Spinal cord (tissue), 10 donors: ENCODE measurements at places on chromosomes 16 and 17.

DNA sequence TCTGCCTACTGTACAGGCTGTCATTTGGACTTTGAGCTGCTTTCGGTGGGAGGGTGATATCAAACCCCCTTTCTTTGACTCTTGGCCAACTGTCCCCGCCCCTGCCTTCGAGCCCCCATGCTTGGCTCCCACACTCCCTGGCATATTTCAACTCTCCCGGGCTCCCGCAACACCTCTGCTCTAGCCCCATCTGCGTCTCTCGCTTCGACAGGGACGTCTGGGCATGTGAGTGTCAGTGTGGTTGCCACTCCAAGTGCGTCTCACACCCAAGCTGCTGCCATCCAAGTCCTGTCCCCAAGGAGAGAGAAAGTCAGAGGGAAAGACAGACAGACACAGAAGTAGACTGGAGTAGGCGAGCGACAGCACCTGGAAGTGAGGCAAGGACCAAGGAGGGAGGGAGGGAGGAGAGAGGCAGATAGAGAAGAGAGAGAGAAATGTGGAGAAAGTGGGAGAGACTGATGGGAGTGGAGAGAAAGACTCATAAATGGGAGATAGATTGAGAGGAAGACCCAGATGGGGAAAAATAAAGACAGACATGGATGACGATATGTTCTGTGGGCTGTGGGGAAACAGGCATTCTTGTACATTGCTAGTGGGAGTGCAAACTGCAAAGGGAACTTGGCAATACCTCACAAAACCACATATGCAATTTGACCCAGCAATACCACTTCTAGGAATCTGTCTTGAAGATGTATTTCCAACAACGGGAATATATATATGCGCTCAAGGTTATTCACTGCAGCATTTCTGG is 11.8 kb downstream of the STARD3 start:
- no peak overlapping the region for H3K4me3 ChIP-seq
- H3K27me3 ChIP-seq, result no peaks in the 10 kb centered on the region
- H3K27ac ChIP-seq, result no peak overlapping the region
- DNase-seq, result no peak
- peaks cover 21% of the 10 kb centered on the region for H3K36me3 ChIP-seq

DNA sequence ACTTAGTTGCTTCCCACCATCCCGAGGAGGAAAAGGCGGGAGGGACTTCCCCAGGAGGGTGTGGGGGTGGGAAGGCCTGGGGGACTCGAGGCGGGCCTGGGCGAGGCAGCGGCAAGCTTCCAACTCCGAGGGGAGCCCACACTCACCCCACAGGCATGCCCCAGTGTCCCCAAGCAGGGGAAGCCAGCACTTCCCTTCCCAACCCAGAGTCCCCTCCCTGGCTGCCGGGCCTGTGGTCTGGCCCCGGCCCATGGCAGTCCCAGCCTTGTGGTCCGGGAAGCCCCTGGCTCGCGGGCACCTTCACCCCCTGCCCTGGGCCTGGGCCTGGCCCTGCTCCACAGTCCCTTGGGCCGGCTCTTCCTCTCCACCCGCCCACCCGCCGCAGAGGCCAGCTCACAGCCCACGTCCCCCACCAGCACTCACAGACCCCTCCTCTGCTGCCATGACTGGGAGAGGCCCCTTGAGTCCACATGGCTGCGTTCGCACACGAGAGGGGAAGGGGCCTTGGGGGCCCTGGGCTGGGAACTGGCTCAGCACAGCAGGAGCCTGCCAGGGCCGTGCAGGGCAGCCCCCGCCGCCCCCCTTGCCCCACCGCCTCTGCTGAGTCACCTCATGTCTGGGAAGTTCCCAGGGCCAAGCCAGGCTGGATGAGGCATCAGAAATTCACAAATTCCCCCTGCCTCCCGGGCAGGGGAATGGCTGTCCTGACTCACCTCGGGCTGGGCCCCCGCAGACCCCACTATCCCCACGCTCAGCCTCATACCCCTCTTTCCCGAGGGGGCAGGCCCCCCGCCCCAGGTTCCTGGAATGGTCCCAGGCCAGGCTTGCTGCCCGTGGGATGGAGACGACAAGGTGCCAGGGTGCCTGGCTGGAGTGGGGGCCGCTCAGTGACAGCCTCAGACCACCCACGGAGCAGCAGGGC is 27.8 kb downstream of the BAHCC1 start:
- H3K4me3 ChIP-seq, result no peak overlapping the region
- no peak overlapping the region for H3K27ac ChIP-seq
- DNase-seq, result peak; percentile 66
- H3K4me1 ChIP-seq, result peaks cover 80% of the 10 kb centered on the region

DNA sequence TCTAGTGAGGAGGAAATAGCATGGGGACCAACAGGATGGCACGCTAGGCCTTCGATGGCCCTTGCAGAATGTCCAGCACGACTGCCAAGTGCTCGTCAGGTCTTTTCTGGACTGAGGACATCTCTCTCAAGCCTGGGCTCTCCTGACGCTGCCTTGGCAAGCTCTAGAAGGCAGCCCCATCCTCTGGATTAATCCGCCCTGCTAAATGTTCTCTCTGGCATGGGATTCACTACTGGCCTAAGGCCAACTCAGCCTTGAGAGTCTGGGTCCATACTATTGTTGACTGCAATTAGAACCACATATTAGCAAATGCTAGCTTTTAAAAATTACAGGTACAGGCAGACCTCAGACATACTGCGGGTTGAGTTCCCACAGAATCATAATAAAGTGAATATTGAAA is 2.5 kb upstream of the CEP295NL start:
- DNase-seq, result no peak
- H3K27ac ChIP-seq, result no peak overlapping the region
- peaks cover 34% of the 10 kb centered on the region for H3K36me3 ChIP-seq
- no peaks in the 10 kb centered on the region for H3K27me3 ChIP-seq

- H3K36me3 ChIP-seq, result peaks cover 3% of the 10 kb centered on the region
- no peak overlapping the region for H3K27ac ChIP-seq
- no peak overlapping the region for H3K4me3 ChIP-seq
- DNase-seq, result no peak
These were observed 4.9 kb downstream of the MYLK3 start for GRCh38 chr16:46743232-46743719.

DNA sequence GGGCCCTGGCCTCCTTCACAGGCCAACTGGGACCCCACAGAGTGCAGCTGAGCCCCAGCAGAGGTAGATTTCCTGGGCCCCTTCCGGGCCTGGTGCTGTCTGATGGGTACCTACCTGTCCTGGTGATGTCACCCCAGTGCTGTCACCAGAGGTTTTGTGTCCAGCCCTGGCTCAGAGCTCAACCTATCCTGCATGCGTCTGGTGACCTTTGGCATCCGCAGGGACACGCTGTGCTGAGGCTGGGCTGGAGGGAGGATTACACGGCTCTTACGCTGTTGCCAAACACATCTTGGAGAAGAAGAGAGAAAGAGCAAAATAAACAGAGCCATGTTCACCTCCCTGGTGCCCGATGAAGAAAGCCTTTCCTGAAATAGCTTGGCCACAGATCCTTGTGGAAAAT is 70.6 kb upstream of the MED9 start:
- no peak for DNase-seq
- H3K4me3 ChIP-seq, result no peak overlapping the region
- peaks cover 26% of the 10 kb centered on the region for H3K4me1 ChIP-seq

DNA sequence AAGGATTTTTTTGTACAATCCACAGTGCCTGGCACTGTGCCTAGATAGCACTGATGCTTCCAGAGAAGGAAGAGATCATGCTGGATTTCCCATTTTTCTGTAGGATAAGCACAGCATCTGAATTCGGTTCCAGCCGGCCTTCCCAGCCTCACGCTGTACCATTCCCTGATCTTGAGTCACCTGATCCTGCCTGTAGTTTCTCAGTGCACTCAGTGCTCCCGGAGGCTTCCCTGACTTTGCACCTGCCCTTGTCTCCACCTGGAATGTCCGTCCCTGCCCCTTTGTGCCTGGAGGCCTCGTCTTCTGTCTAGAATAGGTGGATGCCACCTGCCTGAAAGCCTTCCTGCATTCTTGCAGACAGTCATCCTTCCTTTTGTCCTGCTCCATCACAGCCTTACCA is 179.9 kb downstream of the CCDC182 start:
- no peak overlapping the region for H3K4me3 ChIP-seq
- no peaks in the 10 kb centered on the region for H3K27me3 ChIP-seq
- no peak for DNase-seq
- peaks cover 58% of the 10 kb centered on the region for H3K4me1 ChIP-seq
- H3K27ac ChIP-seq, result peak overlapping the region; percentile 15

GRCh38 chr16:35182943-35183550 is 1723.6 kb downstream of the TP53TG3F start:
- H3K27ac ChIP-seq, result no peak overlapping the region
- no peaks in the 10 kb centered on the region for H3K27me3 ChIP-seq
- H3K36me3 ChIP-seq, result no peaks in the 10 kb centered on the region
- H3K4me3 ChIP-seq, result no peak overlapping the region

DNA sequence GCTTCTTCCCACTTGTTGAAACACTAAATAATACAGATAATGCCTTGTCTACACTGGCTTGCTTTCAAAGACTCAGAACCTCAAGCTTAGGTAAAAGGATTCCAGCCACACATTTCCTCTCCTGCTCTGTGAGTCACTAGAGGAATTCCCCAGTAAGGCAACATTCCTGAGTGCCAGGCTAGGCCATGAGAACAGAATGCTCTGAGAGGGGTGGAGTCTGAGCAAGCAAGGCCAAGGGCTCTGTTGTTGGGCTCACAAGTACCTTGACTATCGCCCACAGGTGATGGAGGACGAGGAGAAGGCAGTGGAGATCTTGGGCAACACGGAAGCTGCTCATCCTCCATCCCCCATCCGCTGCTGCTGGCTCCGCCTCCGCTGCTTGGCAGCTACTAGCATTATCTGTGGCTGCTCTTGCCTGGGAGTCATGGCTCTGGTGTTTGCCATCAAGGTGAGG is 6.7 kb upstream of the PHKG2 start:
- H3K36me3 ChIP-seq, result peaks cover 62% of the 10 kb centered on the region
- no peaks in the 10 kb centered on the region for H3K27me3 ChIP-seq
- H3K27ac ChIP-seq, result no peak overlapping the region
- no peak for DNase-seq

DNA sequence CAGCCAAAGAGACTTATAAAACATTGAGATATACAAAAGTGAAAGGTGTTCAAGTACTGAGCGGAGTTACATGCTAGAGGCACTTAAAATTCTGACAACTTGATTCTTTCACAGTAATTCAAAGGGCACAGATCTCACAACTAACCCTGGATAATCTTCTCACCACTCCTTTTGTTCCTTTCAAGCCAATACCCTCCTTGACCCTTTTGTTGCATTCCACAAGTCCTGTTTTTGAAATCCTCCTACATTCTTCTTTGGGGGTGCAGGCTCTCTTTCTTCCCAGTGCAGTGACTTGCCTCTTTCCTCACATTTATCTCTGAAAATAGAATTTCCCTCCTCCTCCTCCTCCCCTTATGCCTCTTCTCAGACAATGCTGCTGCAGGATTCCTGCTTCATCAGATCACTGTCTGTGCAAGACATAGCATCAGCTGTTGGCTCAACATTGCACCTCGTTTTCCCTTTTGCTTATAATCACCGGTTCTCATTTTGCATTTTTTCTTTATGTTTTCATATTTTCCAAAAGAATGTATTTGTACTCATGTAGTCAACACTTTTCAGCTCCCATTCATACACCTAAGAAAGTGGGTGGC is 199.3 kb downstream of the CDH8 start:
- no peaks in the 10 kb centered on the region for H3K27me3 ChIP-seq
- no peak overlapping the region for H3K27ac ChIP-seq
- no peaks in the 10 kb centered on the region for H3K36me3 ChIP-seq
- DNase-seq, result no peak
- H3K4me1 ChIP-seq, result no peaks in the 10 kb centered on the region
- no peak overlapping the region for H3K4me3 ChIP-seq

DNA sequence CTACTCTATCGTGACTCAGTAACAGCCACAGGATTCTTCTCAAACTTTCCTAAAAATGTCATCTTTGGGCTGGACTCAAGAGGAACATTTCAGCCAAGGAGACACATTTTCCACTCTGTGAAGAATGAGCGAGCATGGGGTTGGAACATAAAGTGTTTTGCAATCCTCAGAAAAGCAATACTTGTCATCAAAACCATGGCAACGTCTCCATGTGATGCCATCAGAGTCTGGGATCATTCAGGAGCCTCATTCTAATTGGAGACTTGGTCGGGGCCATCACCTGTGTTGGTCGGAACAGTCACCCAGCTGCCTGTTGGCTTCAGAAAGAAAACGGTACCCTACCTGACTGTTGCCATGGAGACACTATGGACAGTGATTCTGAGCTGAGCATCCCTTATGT is 25.5 kb downstream of the MYOCD start:
- DNase-seq, result peak; percentile 11
- no peak overlapping the region for H3K27ac ChIP-seq
- H3K4me1 ChIP-seq, result no peaks in the 10 kb centered on the region
- no peak overlapping the region for H3K4me3 ChIP-seq

DNA sequence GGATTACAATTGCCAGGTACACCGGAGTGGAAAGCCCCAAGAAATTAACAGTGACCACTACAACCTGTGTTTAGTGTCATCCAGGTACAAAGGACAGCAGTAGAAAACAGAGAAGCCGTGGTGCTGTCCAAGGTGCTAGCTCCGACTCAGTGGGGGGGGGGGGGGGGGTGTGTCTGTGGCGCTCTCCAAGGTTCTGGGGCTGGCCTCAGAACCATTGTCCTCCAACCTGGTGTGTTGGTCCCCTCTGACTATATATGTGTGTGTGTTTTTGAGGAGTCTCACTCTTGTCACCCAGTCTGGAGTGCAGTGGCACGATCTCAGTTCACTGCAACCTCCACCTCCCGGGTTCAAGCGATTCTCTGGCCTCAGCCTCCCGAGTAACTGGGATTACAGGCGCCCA is 5.8 kb upstream of the ZNF23 start:
- no peak overlapping the region for H3K4me3 ChIP-seq
- no peaks in the 10 kb centered on the region for H3K27me3 ChIP-seq
- H3K4me1 ChIP-seq, result no peaks in the 10 kb centered on the region
- no peaks in the 10 kb centered on the region for H3K36me3 ChIP-seq
- no peak for DNase-seq
- no peak overlapping the region for H3K27ac ChIP-seq

GRCh38 chr16:12255473-12255872 is 278.9 kb downstream of the SNX29 start:
- no peak for DNase-seq
- H3K36me3 ChIP-seq, result no peaks in the 10 kb centered on the region
- no peak overlapping the region for H3K4me3 ChIP-seq
- H3K27ac ChIP-seq, result no peak overlapping the region
- H3K4me1 ChIP-seq, result peaks cover 38% of the 10 kb centered on the region

DNA sequence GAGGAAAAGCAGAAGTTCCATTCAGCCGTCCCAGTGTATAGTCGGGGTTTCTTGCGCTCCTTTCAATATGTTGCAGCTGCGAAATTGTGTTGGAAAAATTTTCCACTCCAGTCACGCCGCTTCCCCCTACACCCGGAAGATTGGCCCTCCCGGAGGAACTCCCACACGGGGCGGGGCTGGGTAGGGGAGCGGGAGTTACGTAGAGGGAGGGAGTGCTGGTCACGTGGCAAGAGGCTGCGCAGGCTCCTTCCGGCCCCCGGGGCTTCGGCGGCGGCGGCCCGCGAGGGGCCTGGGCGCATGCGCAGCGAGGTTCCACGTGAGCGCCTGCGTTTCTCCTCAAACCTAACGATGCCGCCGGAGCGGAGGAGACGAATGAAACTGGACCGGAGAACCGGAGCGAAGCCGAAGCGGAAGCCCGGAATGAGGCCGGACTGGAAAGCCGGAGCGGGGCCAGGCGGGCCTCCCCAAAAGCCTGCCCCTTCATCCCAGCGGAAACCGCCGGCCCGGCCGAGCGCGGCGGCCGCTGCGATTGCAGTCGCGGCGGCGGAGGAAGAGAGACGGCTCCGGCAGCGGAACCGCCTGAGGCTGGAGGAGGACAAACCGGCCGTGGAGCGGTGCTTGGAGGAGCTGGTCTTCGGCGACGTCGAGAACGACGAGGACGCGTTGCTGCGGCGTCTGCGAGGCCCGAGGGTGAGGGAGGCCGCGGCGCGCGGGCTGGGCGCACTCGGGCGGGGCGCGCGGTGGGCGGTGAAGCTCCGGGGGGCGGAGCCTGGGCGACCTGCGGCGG is at the start of gene UTP18:
UTP18 (plus strand) TSS at position 310 of the 787 bp plus-strand sequence; CDS start at position 349, 39 bp downstream.
- H3K27ac ChIP-seq, result peak within 1 kb of the TSS; percentile 98
- peaks cover 24% of the 10 kb centered on the region for H3K4me1 ChIP-seq
- H3K4me3 ChIP-seq, result peak within 1 kb of the TSS; percentile 81
- peaks cover 5% of the 10 kb centered on the region for H3K36me3 ChIP-seq
